ENCODE measurements at places on chromosomes 7 and 10. TPM values are rescaled to one million over a fixed set of nuclear protein-coding genes. Genes with fewer than 3 reads are reported as not detected.

Gene BLNK
- 1.4 TPM for total RNA-seq

Gene TBXAS1
- 6.0 TPM for total RNA-seq

Gene SCART1
- 0.30 TPM for total RNA-seq

Gene LDB3
- 1,478 TPM for total RNA-seq

Gene PRLHR
- not detected for total RNA-seq

Gene ZNF735
- total RNA-seq = not detected

Gene GPR15LG
- total RNA-seq = not detected

Gene C10orf67
- total RNA-seq = 0.51 TPM

Gene FAM25A
- not detected for total RNA-seq

Gene ITIH5
- 10.3 TPM for total RNA-seq

Gene SFTPD
- total RNA-seq = 0.43 TPM

Gene FOXP2
- total RNA-seq = 2.4 TPM

Gene PDGFA
- 37.2 TPM for total RNA-seq

Gene ZP3
- 0.46 TPM for total RNA-seq

Gene MLXIPL
- 6.4 TPM for total RNA-seq

Gene TMEM106B
- 44.1 TPM for total RNA-seq

Gene FKBP9
- 124 TPM for total RNA-seq

Gene GPR146
- total RNA-seq = 30.6 TPM

Gene KCNMA1
- 2.2 TPM for total RNA-seq

Gene NEUROG3
- not detected for total RNA-seq

Data from Right ventricle myocardium inferior (tissue), 1 donor.